ENCODE measurements at places on chromosomes 12 and 14.
A peak's percentile ranks its signal among the peaks of the same experiment; 100 is the strongest.

- DNase-seq = no peak
These were observed 1738.0 kb upstream of the SEL1L start for GRCh38 chr14:83271663-83272062.

- DNase-seq = no peak
These were observed 100.9 kb upstream of the C14orf180 start for GRCh38 chr14:104478656-104479055.

- DNase-seq = no peak
These were observed 283.0 kb upstream of the PRKD1 start for GRCh38 chr14:30210630-30211029.

DNA sequence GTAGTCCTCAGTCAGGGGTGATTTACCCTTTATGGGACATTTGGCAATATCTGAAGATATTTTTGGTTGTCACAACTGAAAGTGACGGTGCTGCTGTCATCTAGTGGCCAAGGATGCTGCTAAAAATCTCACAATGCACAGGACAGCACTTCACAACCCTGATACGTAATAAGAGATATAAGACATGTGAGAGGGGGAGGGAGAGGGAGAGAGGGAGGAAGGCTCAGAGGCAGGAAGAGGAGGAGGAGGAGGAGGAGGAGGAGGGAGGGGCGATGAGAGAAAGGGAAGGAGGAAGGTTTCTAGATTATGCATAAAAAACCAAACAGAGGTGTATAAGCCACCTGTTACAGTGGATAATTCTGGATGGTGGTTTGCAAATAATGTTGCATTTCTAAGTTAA, 14.3 kb downstream of the MYL2 start:
- DNase-seq = peak; percentile 55

DNA sequence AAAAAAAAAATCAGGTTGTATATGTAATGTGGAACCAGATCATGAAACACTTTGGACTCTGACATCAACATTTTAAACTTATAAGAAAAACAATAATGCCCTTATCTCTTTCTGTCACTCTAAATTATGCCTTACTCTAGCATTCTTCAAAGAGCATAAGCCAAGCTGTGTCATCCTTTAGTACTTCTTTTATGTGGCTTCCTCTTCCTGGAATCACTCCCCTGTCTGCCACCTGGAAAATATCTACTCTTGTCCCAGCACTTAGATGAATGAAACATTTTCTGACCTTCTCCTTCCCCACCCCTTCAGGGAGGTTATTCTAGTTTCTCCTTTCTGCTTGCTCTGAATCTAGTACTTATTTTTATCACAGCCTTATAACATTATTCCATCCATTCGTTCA, 101.2 kb downstream of the CNTN1 start:
- DNase-seq = no peak

DNA sequence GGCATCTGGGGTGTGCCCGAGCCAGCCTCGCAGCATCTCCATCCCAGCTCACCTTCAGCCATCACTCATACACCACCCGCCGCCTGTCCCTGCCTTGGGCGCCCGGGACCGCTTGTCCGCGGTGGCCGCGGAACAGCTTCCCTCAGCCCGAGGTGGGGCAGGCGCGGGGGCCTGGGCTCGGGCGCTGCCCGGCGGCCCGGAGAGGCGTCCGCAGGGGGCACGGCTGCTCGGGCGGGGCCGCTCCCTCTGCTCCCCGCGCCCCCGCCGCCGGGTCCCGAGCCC, 430 bp downstream of the SLC41A2 start:
- no peak for DNase-seq

GRCh38 chr14:24368562-24369252, 723 bp downstream of the NFATC4 start:
- peak; percentile 84 for DNase-seq

DNA sequence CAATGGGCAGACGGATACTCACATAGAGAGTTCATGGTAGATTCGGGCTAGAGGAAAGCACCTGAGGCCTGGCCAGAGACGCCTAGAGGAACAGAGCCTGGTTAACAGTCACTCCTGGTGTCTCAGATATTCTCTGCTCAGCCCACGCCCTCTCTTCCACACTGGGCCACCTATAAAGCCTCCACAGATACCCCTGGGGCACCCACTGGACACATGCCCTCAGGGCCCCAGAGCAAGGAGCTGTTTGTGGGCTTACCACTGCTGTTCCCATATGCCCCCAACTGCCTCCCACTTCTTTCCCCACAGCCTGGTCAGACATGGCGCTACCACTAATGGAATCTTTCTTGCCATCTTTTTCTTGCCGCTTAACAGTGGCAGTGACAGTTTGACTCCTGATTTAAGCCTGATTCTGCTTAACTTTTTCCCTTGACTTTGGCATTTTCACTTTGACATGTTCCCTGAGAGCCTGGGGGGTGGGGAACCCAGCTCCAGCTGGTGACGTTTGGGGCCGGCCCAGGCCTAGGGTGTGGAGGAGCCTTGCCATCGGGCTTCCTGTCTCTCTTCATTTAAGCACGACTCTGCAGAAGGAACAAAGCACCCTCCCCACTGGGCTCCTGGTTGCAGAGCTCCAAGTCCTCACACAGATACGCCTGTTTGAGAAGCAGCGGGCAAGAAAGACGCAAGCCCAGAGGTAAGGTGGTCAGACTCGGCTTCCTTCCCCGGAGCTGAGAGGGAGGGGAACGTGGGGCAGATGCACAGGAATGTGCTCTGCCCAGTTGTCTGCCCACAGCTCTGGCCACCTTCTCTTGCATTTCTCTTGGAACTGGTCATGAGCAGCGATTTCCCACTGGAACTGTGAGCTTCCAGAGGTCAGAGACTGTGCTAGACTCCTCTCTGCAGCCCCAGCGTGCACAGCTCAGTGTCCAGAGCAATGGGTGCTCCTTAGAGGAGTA, at the start of gene CD4:
Gene CD4, plus strand, starts transcription at position 557 of the 953 bp plus-strand sequence. CDS start 10,611 bp downstream, outside the sequence.
- DNase-seq = no peak

GRCh38 chr12:28550757-28551704, 360.8 kb downstream of the CCDC91 start:
- no peak for DNase-seq

DNA sequence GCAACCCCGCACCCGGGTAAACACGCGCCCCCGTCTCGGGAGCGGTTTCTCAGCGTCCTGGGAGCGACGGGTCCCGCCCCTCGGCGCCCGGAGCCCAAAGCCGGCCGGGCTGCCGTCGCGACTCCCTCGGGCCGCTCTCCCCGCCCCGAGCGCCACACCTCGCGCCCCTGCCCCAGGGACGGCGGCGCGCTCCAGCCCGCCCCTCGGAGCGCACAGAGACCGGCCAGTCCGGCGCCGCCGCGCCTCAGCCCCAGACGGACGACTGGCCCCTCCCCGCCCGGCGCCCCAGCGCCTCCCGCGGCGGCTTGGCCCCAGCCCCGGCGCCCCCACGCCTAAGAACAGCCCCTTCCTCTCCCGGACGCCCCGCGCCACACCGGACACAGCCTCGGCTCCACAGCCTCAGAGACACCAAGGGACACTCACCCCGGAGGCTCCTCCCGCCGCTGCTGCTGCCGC, 411 bp downstream of the BTBD7 start:
- peak; percentile 77 for DNase-seq

GRCh38 chr14:100317912-100318808, 5.0 kb upstream of the SLC25A47 start:
- DNase-seq = peak; percentile 88

GRCh38 chr12:118302053-118302452, 70.7 kb downstream of the TAOK3 start:
- DNase-seq = no peak

GRCh38 chr12:99910342-99910741, 74.4 kb downstream of the ANKS1B start:
- no peak for DNase-seq

- no peak for DNase-seq
These were observed 125.2 kb downstream of the PAPOLA start for GRCh38 chr14:96627386-96627785.

DNA sequence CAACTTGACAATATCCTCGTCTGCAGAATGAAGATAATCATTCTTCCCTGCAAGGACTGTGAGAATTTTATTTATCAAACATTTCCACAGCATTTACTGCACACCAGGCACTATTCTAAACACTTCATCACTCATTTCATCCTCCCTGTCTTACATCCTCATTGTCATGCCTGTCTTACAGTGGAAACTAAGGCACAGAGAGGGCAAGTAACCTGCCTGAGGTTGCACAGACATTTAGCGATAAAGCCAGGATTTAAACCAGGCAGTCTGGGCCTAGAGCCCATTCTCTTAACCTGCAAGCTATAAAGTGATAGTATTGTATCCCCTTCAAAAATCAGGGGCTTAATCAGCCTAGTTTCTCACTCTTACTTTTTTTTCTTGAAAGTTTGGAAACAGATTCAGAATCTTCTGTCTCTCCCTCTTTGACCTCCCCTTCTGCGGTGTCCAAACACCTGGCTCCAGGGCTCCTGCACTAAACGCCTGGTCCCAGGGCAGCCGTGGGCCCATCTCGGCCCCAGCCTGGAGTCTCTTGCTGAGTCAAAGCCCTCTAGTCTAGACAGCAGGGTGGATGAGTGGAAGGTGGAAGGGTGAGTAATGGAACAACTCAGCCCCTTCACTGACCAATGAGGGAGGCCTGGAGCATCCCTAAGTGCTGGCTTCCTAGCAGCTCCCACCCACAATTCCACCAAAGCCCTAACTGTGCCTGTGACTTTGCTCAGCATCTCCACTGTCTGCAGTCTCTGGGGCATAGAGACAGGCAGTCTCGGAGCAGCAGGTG, 12.5 kb downstream of the ISM2 start:
- DNase-seq = peak; percentile 10

- DNase-seq = no peak
These were observed 11.2 kb upstream of the PLD4 start for GRCh38 chr14:104913435-104913834.

DNA sequence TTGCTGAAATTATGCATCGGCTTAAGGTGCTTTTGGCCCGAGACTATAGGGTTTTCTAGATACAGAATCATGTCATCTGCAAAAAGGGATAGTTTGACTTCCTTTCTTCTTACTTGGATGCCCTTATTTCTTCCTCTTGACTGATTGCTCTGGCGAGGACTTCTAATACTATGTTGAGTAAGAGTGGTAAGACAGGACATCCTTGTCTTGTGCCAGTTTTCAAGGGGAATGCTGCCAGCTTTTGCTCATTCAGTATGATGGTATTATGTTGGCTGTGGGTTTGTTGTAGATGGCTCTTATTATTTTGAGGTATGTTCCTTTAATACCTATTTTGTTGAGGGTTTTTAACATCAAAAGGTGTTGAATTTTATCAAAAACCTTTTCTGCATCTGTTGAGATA, 8.3 kb downstream of the BMAL2 start:
- no peak for DNase-seq

DNA sequence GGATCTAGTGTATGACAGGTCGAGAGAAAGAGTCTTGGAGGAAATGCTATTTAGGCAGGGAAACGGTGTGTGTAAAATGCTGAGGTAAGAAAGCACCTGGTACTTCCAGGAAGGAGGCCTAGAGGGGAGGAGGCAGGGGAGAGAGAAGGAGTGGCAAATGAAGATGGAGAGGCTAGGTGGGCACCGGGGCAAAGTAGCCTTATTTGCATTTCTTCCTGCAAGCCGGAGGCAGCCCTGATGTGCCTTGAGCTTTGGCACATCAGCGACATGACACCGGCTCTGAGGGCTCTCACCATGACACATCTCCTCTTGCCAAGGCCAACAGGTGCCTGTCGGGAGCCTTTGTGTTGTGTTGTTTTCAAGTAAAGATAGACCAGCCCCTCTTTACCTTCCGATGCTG, 61.6 kb downstream of the CPM start:
- no peak for DNase-seq
